ENCODE measurements at places on chromosomes 4 and X.

GRCh38 chr4:146191766-146192458 lies 16.4 kb downstream of the LSM6 start:
- DNase-seq, result no peak

GRCh38 chrX:69616457-69617203 lies 717 bp downstream of the EDA start:
- no peak for DNase-seq

- DNase-seq, result no peak
These were observed 29.8 kb upstream of the ARHGEF6 start for GRCh38 chrX:136810493-136810892.

- DNase-seq, result no peak
These were observed 4.0 kb upstream of the DHRSX start for GRCh38 chrX:2504706-2505332.

DNA sequence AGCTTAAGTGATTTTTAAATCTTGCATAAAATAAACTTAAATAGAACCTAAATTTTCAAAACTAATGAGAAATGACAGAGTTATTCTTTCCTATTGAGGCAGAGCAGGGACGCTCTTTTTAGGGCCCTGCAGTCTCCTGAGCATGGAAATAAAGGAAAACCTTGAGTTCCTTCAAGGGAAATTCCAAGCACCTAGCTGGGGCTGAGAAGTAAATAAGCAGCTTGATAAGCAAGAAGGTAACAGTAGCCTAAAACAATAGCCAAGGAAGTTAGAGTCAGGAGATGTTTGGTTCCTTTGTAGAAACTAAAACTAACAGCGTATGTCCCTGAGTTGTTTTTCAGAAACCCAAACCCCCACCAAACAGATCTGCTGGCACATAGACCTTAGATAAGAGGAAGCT lies 174.6 kb downstream of the COL25A1 start:
- DNase-seq, result no peak

- DNase-seq, result no peak
These were observed 36.7 kb upstream of the HDAC8 start for GRCh38 chrX:72609313-72609712.

GRCh38 chr4:81314196-81314896 lies 99.3 kb upstream of the PRKG2 start:
- DNase-seq, result no peak

- no peak for DNase-seq
These were observed 5.6 kb downstream of the PRDM8 start for GRCh38 chr4:80202741-80203553.

GRCh38 chrX:154720067-154720466 lies 30.8 kb downstream of the GAB3 start:
- DNase-seq, result no peak

- no peak for DNase-seq
These were observed 577.7 kb upstream of the GALNTL6 start for GRCh38 chr4:171235521-171235920.

DNA sequence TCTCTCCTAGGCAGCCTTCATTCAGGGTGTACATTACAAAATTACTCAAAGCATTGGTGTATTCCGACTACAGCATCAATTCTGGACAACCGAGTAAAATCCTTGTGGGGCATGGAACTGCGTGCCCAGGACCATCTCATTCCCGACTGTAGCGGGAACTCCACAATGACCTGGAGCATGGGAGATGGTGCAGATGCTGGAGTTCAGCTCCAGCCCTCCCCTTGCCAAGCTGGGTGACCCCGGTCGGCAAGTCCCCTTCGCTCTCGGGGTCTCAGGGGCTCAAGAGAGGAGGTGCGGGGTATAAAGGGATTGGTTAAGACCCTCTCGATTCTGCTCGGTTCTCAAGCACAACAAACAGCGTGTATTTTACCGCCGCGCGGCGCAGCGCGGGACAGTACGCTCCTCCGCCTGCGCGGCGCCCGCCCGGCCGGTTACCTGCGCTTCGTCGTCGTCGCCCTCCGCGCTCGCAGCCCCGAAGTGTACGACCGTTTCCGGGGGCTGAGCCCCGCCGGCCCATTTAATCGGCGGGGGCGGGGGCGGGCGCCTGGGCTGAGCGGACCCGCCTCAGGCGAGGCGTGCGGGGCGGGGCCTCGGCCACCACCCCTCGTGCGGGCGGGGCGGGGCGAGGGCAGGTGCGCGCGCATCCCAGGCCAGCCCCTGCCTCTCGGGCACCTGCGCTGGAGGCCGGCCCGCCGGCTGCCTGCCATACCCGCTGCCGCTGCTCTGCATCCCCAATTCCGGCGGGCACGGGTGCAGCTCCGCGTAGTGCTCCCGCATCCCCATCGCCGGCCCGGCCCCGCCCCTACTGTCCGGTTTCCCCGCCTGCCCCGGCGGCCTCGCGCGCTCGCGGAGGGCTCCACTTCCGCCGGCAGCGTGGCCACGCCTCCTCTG lies at the start of gene G6PD:
TSS of gene G6PD (minus strand) at position 493 of the 891 bp plus-strand sequence. CDS start 691 bp downstream, outside the sequence.
- DNase-seq, result peak; percentile 64

DNA sequence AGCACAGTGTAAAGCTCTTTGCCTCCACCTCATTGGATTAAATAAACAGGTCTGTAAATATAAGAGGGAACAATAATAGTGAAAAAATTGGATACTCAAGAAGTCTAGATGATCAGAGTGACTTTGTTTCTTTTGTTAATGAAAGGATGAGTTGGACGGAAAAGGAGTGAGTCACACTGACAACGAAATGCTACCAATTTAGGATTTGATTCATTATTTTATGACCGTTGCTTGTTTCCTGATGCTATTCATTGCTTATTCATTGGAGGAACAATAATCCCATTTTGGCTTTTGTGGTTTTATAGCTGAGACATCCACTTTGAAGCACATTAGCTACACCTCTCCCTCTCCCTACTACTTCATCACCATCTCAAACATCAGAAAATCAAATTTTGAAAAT lies 74.4 kb upstream of the DYNLT3 start:
- DNase-seq, result no peak

DNA sequence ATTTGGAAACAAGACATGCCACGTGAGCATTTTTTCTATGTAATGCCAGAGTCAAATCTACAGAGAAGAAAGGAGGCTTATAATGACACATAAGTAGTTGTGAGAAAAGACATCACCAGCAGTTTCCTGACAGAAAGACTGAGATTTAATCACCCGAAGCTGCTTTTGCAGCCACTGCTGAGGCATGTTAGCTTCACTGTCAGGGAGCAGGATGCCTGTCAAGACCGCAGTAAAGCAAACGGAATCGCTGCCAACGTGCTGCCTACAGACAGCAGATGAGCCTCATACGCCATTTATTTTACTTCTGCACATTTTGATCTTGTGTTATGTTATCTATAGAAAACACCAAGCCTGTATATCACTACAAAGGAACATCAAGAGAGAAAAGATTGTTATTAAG lies 68.7 kb upstream of the NDST3 start:
- DNase-seq, result no peak

Measured in stimulated activated CD4-positive, alpha-beta T cell treated with anti-CD3 and anti-CD28 coated beads, Interleukin-1b, Interleukin-23, amount 100 ng/mL, for 1 hour (primary cell).